Fibroblast of skin of left biceps (primary cell): ENCODE measurements at places on chromosomes 11 and 22.

GRCh38 chr11:44748606-44749005 is 21.8 kb downstream of the TSPAN18 start:
- no peak for DNase-seq

DNA sequence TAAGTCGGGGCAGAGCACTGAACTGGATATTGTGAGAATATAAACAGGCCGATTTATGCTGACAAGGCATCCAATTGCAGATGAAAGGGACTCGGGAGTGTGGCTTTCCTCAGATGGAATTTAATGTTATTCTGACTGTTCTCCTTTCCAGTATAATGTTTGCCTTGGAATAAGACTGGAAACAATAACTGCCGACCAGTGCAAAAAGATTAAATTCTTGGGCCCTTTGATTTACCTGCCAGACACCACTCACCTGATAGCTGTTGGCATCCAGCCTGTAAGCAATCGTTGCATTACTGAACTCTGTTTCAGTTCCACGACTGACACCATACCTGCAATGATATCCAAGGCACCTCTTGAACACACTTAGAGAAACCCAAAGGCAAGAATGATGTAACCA is 10.9 kb downstream of the NUP160 start:
- no peak for DNase-seq

DNA sequence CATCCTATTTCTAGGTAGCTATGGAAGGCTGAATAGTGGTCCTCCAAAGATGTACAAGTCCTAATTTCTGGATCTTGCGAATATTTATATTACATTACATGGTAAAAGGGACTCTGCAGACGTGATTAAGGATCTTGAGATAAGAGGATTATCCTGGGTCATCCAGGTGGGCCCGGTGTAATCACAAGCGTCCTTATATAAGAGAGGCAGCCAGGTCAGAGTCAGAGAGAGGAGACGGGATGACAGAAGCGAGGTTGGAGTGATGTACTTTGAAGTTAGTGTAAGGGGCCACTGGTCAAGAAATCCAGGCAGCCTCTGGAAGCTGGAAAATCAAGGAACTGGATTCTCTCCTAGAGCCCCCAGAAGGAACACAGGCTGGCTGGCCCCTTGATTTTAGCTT is 70.1 kb upstream of the MYOD1 start:
- DNase-seq, result no peak

GRCh38 chr11:93491973-93492372 is 51.2 kb downstream of the SMCO4 start:
- no peak for DNase-seq

DNA sequence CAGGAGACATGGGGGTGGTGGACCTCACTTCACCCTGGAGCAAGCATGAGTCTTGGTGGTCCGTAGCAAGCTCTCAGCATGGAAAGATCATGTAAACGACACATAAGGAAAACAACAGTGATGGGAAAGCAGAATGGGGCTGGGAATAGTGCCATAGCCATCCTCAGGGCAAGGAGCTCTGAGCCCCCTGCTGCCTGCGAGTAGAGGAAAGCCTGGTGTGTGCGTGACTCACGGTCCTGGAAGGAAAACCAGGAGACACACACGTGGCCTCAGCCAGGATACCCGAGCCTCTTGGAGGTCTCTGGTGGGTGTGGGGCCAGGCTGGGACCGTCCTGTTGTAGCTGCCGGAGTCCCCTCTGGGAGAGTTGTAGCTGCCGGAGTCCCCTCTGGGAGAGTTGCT is 12.4 kb downstream of the SHANK3 start:
- DNase-seq, result no peak
